H1 (cell line): ENCODE measurements at places on chromosomes 2 and 18.

- DNase-seq, result no peak
- no peak overlapping the region for H3K27ac ChIP-seq
- peaks cover 47% of the 10 kb centered on the region for H3K27me3 ChIP-seq
- peak overlapping the region; percentile 47 for H3K4me3 ChIP-seq
- H3K36me3 ChIP-seq, result no peaks in the 10 kb centered on the region
- H3K4me1 ChIP-seq, result peaks cover 18% of the 10 kb centered on the region
Observed at GRCh38 chr2:100818003-100818605, 1.8 kb upstream of the NPAS2 start.

- no peak overlapping the region for H3K27ac ChIP-seq
- H3K36me3 ChIP-seq, result no peaks in the 10 kb centered on the region
- peaks cover 65% of the 10 kb centered on the region for H3K4me1 ChIP-seq
- DNase-seq, result no peak
Observed at GRCh38 chr2:240456447-240457222, 21.2 kb downstream of the GPC1 start.

DNA sequence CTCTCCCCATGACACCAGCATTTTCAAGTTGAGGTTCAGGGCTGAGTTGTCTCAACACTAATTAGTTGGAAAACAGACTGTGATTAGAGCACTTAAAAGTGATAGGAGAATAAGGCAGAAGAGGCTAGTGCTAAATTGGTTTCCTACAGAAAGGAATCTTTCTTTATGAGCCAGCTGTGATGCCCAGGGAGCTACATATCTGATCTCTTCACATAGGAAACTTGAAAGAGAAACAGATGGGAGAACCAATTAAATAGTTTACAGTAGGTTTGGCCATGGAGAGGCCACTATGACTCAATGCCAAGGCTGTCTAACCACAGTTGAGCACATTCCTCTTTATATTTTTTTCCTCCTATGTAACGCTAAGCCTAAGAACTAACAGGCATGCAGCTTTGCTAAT lies 418.3 kb upstream of the CYRIA start:
- no peak overlapping the region for H3K27ac ChIP-seq
- no peaks in the 10 kb centered on the region for H3K27me3 ChIP-seq
- no peak for DNase-seq
- no peaks in the 10 kb centered on the region for H3K4me1 ChIP-seq

DNA sequence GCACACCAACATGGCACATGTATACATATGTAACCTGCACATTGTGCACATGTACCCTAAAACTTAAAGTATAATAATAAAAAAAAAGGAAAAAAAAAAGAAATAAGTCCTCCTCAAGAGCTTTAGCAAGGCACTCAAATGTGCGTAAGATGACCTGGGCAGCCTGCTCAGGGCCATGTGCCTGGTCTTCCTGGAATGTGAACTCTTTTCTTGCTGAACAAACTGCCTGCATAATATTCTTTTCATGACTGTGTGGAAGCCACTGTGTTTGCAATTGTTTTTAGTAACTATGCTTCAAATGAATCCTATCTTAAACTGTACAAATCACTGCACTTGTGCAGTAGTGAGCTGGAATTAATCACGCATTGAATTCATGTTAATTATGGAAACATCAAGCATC lies 168.1 kb upstream of the TPO start:
- no peak for DNase-seq
- no peaks in the 10 kb centered on the region; the same call in 1 of the 2 replicates for H3K36me3 ChIP-seq
- no peaks in the 10 kb centered on the region for H3K4me1 ChIP-seq
- no peak overlapping the region for H3K4me3 ChIP-seq
- H3K27me3 ChIP-seq, result no peaks in the 10 kb centered on the region

- H3K4me3 ChIP-seq, result no peak overlapping the region
- no peaks in the 10 kb centered on the region for H3K4me1 ChIP-seq
- H3K27me3 ChIP-seq, result no peaks in the 10 kb centered on the region
- H3K27ac ChIP-seq, result no peak overlapping the region
Observed at GRCh38 chr18:74714791-74715190, 117.1 kb downstream of the ZNF407 start.

GRCh38 chr18:73318739-73319479 lies 451.1 kb upstream of the NETO1 start:
- DNase-seq, result no peak
- no peaks in the 10 kb centered on the region for H3K27me3 ChIP-seq
- H3K4me3 ChIP-seq, result no peak overlapping the region
- H3K36me3 ChIP-seq, result no peaks in the 10 kb centered on the region
- no peak overlapping the region for H3K27ac ChIP-seq

DNA sequence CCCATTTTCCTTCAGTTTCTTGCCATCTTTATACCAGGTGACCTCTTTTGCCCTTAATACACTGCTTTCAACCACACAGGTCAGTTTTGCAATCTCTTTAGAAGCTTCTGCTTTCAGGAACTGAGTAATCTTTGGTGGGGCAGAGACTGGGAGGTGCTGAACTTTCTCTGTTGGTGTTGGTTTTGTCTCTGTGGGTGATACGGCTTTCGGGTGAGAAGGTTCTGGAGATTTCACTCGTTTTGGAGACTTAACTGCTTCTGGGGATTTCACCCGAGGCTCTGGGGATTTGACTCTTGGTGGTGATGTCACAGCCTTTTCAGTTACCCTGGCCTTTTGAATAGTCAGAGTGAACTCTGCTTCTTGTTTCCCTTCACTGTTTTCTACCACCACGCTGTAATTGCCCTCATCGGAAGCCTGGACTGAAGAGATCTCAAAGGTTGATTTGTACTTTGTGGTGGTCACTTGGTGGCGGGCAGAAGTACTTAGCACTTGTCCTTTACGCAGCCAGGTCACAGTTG lies 50.4 kb downstream of the PLEKHA3 start:
- no peak overlapping the region for H3K4me3 ChIP-seq
- H3K36me3 ChIP-seq, result no peaks in the 10 kb centered on the region; the same call in 1 of the 2 replicates
- DNase-seq, result no peak
- H3K27ac ChIP-seq, result no peak overlapping the region
